ENCODE measurements at places on chromosomes 13 and 19.

DNA sequence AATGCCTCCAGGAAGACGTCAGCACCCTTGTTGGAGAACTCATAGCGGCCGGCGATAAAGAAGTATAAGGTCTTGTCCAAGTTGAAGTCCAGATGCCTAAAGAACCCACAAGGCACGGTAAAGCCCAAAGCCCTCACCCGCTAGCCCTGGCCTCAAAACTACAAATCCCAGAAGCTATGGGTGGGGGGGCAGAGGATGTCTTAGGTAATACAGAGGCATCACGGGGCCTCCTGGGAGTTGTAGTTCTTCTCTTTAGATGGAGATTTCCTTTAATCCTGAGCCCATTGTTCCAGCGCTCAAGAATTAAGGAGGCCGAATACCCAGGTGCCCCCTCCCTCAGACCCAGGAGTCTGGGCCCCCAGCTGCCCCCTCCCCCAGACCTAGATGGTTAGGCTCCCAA lies 10.8 kb downstream of the GYS1 start:
- peak; percentile 54 for DNase-seq

GRCh38 chr13:86831084-86831483 lies 840.1 kb upstream of the SLITRK5 start:
- DNase-seq, result peak; percentile 32

- peak; percentile 64 for DNase-seq
Observed at GRCh38 chr19:55440411-55441105, 2.5 kb downstream of the SHISA7 start.

DNA sequence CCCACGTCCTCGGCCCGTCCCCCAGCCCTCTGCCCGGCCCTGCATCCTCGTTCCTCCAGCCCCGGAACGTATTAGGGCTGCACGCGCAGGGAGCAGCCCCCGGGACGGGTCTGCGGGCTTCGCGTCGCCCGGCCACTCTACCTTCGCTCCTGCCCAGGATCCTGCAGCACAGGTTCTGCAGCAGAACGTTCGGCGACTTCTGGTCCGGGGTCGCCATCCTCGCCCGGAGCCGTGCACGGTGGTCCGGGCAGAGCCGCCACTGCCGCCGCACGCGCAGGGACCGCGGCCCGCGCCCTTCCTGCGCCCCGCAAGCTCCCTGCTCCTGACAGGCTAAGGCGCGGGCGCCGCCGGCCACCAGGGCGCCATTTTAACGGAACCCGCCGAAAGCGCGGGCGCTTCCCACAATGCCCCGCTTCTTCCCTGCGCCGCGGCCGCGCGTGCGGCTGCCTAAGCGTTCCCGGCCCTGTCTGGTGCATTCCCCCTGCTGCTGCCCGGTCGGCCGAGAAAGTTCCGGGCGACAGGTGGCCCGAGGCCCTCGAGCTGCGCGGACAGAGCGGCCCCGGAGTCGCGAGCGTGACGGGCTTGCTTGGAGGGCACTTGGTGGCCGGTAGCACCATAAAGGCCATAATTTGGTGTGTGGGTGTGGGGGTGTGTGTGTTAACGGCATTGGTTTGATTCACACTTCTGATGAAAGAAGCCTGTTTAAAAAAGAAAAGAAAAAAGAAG lies at the start of gene TUBGCP3:
TUBGCP3 (minus strand) TSS at position 390 of the 726 bp plus-strand sequence; CDS start at position 217, 173 bp downstream.
- DNase-seq, result peak; percentile 94

GRCh38 chr13:50170447-50171037 lies 155.3 kb downstream of the KCNRG start:
- DNase-seq, result no peak

GRCh38 chr19:35717665-35718344 lies at the start of gene KMT2B:
Gene KMT2B (plus strand): TSS chr19:35718003. CDS start chr19:35718019, 16 bp downstream.
- no peak for DNase-seq

DNA sequence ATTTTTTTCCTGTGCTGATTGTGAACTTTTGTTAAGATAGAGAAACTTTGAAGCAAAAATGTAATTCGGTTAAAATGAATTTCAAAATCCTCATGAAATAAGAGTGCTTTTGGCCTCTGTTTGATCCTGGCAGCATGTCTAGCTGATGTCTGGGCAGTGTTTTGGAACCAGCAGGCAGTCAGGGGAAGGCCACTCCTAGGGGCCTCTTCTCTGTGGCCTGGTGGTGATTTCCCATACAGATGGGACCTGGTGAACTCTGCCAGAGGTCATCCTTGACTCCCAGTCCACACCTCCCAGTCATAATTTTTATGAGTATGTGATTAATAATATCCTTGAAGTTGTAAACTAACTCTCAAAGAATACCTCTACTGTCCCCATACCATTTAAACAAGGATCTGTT lies 226.6 kb downstream of the PCCA start:
- DNase-seq, result no peak

Measured in hematopoietic multipotent progenitor cell treated with erythropoietin and hydrocortisone succinate and interleukin-3 and kit ligand, for 4 days (in vitro differentiated cells).